Esophagus mucosa (tissue), 1 donor: ENCODE measurements at places on chromosomes 7 and 10. TPM values are rescaled to one million over a fixed set of nuclear protein-coding genes. Genes with fewer than 3 reads are reported as not detected.

AKR1C8 gene
- total RNA-seq = not detected

HTR5A gene
- total RNA-seq = not detected

FKBP9 gene
- 62.9 TPM for total RNA-seq

SLC26A3 gene
- 0.44 TPM for total RNA-seq

BTBD16 gene
- 0.16 TPM for total RNA-seq

AGR2 gene
- 7.5 TPM for total RNA-seq

HECW1 gene
- 0.40 TPM for total RNA-seq

PIK3CG gene
- 0.56 TPM for total RNA-seq

ZNF488 gene
- total RNA-seq = 0.60 TPM

ERLIN1 gene
- total RNA-seq = 29.5 TPM

GRCh38 chr10:71231206-71231605 lies 18.8 kb downstream of the UNC5B start:
- no peak for ATAC-seq

DNA sequence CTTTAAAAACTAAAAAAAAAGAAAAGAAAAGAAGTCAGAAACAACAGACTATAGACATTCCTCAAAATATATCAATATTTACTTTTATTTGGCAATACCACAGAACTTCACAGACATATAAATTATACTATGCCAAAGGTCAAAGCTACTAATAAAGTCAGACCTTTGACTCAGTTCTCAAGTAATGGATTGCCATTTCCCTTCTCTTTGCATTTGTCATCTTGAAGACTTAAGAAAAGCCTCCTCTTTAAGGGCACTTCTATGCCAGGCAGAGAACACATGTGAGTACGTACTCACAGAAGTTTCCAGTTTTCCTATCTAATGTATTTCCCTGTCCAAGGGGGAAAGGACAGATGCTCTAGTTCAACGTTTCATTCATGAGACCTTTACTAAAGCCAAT lies 37.6 kb downstream of the TNPO3 start:
- ATAC-seq = no peak

DNA sequence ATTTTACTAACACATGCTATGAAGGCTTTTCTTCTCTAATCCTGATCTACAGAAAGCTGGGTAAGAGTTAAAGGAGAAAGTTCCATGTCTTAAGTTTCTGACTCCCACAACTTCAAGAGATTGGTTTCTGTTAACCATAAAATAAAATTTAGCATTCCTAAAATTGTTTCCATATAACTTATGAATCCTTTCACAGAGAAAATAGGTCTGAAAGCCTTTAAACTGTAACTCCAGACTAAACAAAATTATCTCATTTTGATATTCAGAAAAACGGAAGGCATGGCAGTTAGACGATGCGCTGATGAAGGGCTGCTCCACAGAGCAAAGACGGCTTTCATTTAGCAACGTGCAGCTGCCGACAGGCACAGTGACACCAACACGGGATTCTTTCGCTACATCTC lies 133.3 kb downstream of the SLC25A13 start:
- ATAC-seq = no peak

GRCh38 chr10:116160271-116160670 lies 112.7 kb downstream of the GFRA1 start:
- no peak for ATAC-seq

GRCh38 chr7:139702313-139702731 lies 75.5 kb downstream of the HIPK2 start:
- ATAC-seq = no peak

DNA sequence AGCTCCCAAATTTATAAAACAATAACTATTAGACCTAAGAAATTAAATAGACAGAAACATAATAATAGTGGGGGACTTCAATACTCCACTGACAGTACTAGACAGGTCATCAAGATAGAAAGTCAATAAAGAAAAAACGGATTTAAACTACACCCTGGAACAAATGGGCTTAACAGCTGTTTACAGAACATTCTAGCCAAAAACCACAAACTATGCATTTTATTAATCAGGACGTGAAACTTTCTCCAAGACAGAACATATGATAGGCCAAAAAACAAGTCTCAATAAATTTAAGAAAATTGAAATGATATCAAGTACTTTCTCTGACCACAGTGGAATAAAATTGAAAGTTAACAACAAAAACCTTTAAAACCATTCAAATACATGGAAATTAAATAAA lies 46.4 kb downstream of the ZNF680 start:
- ATAC-seq = no peak

- no peak for ATAC-seq
Observed at GRCh38 chr7:113125728-113126127, 7.4 kb upstream of the SMIM30 start.

- no peak for ATAC-seq
Observed at GRCh38 chr7:18059171-18059570, 31.5 kb upstream of the PRPS1L1 start.

- ATAC-seq = no peak
Observed at GRCh38 chr10:80252296-80252887, 37.1 kb downstream of the MAT1A start.

DNA sequence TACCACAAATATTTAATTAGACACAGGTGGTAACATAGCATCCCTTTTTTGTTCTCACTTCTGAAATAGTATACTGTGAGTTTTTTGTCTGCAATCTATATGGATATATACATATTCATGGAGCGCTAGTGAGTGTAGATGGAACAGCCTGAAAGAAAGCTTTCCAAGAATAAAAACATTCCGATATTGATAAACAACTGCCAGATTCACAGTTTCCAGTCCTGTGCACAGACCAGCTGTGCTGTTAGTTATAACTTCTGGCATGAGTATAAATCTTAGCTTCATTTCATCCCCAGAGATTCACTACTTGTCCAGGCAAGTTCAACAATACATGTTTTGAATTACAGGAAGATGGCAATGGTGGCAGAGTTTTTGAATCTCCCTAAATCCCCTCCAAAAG lies 467.1 kb upstream of the STEAP1 start:
- no peak for ATAC-seq

DNA sequence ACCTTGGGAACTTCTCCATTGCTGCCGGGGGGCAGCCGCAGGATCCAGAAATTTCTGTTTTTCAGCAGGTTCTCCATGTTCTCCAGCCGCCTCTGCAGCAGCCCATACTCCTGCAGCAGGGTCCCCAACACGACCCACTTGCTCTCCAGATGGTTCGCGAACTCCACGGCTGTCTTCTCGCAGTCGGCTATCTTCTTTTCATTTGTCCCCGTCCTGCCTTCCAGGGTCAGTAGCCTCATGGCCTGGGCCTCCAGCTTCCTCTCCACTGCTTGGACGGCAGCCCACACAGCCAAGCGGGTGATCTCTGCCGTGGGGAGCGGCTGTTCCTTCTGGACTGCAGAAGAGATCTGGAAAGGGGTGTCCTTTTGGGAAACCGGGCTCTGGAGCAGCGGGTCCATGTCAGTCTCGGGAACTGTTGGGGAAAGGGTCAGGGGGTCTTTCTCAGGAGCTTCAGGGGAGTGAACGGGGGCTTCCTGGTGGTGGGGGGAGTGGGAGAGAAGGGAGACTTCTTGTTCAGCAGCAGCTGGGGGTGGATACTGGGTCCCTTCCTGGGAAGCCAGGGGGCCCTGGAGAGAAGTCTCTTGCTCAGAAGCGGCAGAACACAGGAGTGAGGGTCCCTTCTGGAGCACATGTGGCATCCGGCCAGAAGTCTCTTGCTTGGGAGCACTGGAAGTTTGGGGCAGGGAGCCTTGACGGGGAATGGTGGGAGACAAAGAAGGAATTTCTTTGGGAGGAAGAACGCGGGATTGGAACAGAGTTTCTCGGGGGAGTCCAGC lies 5.5 kb downstream of the ZNF777 start:
- no peak for ATAC-seq

DNA sequence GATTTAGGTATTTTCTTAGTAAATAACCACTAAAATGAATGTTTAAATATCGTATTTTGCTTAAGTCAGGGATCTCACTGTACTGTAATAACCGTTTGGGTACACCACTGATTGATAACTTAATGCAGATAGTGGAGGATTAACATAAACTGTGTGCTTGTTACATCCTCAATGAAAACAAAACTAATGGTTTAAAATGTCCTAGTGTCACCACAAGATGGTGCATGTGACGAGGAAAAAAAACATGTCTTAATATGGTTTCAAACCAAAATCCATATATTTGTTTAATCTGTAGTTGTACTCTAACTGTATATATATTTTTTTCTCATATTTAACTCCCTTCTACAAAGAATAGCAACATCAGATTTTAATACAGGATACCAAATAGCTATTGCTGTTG lies 19.2 kb downstream of the ARMC10 start:
- no peak for ATAC-seq

DNA sequence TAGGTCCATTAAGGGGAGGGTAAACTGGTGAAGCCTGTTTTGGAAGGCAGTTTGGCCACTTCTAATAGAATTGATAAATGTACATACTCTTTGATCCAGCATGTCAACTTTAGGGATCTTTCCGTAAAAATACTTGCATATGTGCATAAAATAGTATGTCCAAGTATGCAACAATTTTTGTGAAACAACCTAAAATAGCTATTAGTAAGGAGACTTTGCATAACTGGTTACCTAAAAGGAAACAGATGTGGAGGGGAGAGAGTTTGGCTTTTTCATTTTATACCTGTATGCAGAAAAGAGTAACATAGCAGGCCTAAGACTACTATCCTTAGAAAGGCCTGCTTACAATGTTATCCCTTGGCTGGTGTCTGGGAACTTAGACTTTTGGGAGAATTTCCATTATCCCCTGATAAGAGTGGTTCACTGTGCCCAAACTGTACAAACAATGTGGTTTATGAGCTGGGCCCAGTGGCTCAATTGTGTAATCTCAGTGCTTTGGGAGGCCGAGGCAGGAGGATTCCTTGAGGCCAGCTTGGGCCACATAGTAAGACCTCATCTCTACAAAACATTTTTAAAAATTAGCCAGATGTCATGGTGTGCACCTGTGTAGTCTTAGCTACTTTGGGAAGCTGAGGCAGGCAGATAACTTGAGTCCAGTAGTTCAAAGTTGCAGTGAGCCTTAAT lies 21.3 kb downstream of the PTPN12 start:
- no peak for ATAC-seq

DNA sequence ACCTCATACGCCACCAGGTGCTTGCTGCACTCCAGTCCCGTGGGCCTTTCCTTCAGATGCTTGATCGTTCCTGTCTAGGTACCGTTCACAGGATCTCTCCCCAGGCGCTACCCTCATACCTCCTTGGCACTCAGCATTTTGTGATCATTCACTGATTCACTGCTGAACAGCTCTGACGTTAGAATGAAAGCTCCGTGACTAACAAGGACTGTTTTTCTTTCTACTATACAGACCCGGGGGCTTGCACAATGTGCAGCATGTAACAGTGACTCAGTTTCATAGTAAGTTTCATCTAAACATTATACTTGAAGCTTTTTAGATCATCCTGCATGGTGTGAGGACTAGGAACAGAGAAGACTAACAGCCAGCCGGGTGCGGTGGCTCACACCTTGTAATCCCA lies 20.6 kb downstream of the KIN start:
- ATAC-seq = no peak

DNA sequence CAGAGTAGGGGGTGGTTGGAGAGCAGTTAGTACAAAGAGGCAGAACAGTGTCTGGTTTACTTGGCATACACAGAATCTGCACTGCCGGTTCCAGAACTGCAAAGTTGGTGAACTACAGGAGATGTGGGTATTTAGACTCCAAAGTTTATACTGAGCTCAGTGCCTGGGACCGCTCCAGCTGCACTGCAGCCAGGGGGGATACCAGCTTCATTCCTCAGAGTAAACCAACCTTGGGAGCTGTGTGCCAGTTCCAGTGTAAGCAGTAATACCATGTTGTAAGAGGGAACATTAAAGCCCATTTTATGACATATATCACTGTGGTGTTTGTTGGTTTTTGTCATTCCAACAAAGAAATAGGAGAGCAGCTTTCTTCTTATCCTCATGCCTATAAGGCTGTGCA lies 23.4 kb downstream of the LOXL4 start:
- no peak for ATAC-seq

- ATAC-seq = no peak
Observed at GRCh38 chr7:24881623-24882022, 98.4 kb downstream of the OSBPL3 start.

GRCh38 chr10:103276896-103277712 lies at the start of gene INA:
Gene INA (plus strand): TSS chr10:103277138. CDS start chr10:103277212, 74 bp downstream.
- peak; percentile 66 for ATAC-seq

GRCh38 chr7:91398341-91398740 lies 134.1 kb downstream of the FZD1 start:
- no peak for ATAC-seq

GRCh38 chr10:66654861-66655260 lies 271.0 kb upstream of the LRRTM3 start:
- ATAC-seq = no peak

- ATAC-seq = no peak
Observed at GRCh38 chr7:33861947-33862346, 43.4 kb upstream of the BMPER start.

DNA sequence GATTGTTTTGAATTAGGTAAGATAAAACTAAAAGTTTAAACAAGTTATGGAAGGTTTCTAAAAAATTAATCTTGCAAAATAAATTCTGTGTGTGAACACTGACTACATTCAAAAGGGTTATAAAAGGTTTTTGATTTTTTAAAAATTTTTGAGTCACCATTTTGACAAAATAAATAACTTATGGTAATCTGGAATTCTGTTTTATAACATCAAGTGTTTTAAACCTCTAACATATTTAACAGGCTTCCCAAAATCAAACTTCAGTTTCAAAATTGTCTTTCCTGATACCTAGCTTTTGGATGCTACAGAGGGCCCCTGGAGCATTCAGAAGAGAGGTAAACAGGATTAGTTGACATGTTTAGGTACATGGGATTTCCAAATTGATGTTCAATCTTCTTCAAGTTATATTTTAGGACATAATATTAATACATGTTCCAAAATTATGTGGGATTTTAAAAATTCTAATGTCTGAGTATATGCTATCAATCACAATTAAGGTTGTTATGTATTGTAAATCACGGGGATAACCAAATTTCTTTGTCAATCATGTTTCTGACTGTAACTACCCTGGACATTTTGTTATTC lies 8.1 kb upstream of the CPA2 start:
- no peak for ATAC-seq

GRCh38 chr7:44402401-44403060 lies 77.1 kb upstream of the CAMK2B start:
- no peak for ATAC-seq

DNA sequence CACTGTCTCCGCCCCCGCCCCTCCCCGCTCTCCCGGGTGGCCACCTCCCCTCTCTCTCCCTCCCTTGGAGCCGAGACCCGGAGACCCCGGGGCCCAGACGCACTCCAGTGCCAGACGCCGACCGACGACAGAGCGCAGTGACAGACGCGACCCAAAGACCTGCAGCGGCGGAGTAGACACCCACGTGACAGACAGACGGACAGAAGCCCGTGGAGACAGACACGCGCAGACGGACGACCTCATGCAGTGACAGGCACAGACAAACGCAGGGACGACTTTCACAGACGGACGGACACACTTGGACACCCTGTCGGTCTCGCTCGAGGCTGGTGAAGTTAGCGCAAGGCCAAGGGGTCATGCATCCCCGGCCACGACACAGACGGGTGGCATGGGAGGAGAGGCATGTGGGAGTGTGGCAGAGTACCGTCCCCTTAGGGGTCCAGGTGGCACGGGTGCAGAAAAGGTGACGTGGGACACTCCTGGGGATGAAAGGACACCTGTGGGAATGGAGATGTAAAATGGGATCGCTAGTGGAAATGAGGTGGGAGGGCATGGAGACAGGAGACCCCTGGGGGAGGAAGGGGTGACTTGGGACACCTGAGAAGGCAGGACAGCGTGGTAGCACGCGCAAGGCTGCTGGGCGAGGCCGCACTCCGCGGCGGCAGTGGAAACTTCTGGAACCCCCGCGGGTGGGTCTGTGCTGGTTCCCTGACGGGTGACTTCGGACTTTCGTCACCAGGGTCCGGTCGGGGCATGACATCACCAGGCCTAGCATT lies 456 bp upstream of the ACHE start:
- no peak for ATAC-seq
